ENCODE measurements at places on chromosomes 6 and 20. TPM values are rescaled to one million over a fixed set of nuclear protein-coding genes. Genes with fewer than 3 reads are reported as not detected.

GRCh38 chr6:79302341-79302740, 67.9 kb upstream of the HMGN3 start:
- no peak for DNase-seq

DNA sequence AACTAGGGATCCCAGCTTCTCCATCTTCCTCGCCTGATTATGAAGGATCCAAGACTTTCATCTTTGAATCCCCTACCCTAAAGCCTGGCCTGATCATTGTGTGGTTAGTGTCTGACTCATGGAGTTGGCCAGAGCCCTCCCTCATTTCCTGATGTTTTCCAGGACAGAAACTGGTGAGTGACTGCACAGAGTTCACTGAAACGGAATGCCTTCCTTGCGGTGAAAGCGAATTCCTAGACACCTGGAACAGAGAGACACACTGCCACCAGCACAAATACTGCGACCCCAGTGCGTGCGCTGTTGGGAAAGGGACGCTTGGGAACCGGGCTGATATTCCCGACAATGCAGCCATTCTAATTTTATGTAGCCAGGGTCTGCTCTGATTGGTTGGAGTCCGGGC, 4.0 kb downstream of the CD40 start:
- no peak for DNase-seq

- no peak for DNase-seq
Observed at GRCh38 chr6:110495949-110496348, 19.5 kb upstream of the SLC22A16 start.

Gene CLPSL2
- polyA plus RNA-seq: not detected

All from CD4-positive, CD25-positive, alpha-beta regulatory T cell (primary cell).